Left colon (tissue), 2 donors: ENCODE measurements at places on chromosomes 11 and 22. TPM values are rescaled to one million over a fixed set of nuclear protein-coding genes. Genes with fewer than 3 reads are reported as not detected.

The TBRG1 gene
- total RNA-seq, result 30.7 TPM

The MYOD1 gene
- not detected for total RNA-seq

The GATD1 gene
- total RNA-seq, result 60.2 TPM

The ZBTB16 gene
- 75.1 TPM for total RNA-seq

The TSSC4 gene
- 40.4 TPM for total RNA-seq

The GPHA2 gene
- not detected for total RNA-seq

The SEPTIN5 gene
- total RNA-seq, result 4.4 TPM

The MICAL3 gene
- total RNA-seq, result 93.6 TPM

The MS4A3 gene
- not detected for total RNA-seq

The OSM gene
- 0.20 TPM for total RNA-seq

The PAMR1 gene
- total RNA-seq, result 8.0 TPM

The AIFM3 gene
- 126 TPM for total RNA-seq

The MMP7 gene
- not detected for total RNA-seq
